Right cardiac atrium (tissue), 5 donors: ENCODE measurements at places on chromosomes 1 and 21. TPM values are rescaled to one million over a fixed set of nuclear protein-coding genes. Genes with fewer than 3 reads are reported as not detected.

DNA sequence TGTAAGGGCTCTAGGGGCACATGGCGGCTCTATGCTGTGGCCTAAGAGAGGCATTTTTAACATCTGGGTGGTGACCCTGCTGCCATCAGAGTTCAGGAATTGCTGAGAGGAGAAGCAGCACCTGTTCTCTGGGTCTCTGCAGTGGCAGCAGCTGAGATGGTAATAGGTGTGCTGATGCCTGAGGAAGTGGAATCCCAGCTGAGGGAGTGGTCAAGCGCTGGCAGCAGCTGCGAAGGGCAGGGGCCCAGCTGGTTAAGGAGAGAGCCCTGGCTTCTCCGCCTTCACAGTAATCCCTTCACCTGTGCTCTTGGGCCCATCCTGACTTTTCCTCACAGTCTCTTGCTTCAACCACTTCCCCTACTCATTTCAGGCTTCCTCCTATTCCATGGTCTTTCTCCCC lies 39.8 kb downstream of the GJA5 start:
- no peak for DNase-seq

Gene TMEM269
- total RNA-seq: not detected

Gene NEXN
- 209 TPM for total RNA-seq

Gene GADD45A
- 18.1 TPM for total RNA-seq

DNA sequence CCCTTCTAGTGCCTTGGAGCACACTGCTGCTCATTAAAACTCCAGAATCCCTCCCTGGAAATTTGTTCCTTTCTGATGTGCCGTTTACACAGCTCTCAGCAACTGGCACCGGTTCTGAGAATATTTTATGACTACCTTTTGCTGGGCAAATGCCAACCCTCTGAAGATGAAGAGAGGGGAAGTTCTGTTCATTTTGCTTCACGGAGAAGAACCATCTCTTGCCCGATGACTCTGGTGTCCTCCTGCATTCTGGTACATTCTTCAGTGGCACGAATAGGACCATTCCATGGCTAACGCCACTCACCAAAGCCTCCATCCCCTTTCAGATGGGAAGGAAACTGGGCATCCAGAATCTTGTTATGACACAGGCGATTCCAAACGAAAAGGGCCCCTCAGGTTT lies 96.2 kb upstream of the SIM2 start:
- no peak for DNase-seq

DNA sequence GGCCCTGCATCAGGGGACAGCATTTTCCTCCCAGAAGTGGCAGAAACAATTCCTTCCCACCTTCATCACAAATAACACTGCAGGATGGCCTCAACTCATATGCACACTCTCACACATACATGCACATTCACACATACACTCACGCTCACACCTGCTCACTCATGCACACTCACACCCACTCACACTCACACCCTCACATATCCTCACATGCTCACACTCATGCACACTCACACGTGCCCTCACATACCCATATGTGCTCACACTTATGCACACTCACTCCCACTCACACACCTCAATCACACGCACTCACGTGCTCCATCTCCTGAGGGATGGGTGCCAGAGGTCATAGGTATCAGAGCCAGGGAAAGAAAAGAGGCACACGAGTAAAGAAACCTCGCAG lies 77.1 kb downstream of the NFASC start:
- DNase-seq: no peak

Gene AMY1A
- total RNA-seq: not detected

- no peak for DNase-seq
Observed at GRCh38 chr1:212104586-212105325, 69.2 kb downstream of the DTL start.

Gene HAO2
- not detected for total RNA-seq

Gene DCDC2B
- not detected for total RNA-seq

- no peak for DNase-seq
Observed at GRCh38 chr1:54497338-54497737, 50.7 kb upstream of the ACOT11 start.

DNA sequence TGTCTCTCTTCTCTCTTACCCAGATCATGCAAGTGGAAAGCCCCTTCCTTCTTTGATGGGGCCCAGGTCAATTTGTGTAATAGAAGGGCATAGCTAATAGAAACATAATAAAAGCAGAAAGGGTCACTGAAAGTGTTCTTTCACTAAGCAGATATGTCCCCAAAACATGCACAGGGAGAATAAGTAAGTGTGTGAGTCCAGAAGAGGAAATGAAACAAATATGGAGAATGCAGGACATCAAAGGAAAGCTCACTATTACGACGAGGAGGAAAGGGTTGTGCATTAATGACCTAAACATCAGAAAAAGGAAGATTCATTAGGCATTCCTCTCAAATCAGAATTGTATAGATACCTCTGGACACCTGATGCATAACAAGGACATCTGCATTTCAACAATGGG lies 81.4 kb upstream of the SMYD2 start:
- DNase-seq: no peak

Gene SMCP
- not detected for total RNA-seq

- DNase-seq: peak; percentile 87
Observed at GRCh38 chr1:12556368-12556930, 61.6 kb downstream of the DHRS3 start.

Gene TMPRSS15
- total RNA-seq: not detected

GRCh38 chr21:41965045-41965444 lies 11.2 kb upstream of the C2CD2 start:
- DNase-seq: no peak

Gene IFI44L
- 12.8 TPM for total RNA-seq

DNA sequence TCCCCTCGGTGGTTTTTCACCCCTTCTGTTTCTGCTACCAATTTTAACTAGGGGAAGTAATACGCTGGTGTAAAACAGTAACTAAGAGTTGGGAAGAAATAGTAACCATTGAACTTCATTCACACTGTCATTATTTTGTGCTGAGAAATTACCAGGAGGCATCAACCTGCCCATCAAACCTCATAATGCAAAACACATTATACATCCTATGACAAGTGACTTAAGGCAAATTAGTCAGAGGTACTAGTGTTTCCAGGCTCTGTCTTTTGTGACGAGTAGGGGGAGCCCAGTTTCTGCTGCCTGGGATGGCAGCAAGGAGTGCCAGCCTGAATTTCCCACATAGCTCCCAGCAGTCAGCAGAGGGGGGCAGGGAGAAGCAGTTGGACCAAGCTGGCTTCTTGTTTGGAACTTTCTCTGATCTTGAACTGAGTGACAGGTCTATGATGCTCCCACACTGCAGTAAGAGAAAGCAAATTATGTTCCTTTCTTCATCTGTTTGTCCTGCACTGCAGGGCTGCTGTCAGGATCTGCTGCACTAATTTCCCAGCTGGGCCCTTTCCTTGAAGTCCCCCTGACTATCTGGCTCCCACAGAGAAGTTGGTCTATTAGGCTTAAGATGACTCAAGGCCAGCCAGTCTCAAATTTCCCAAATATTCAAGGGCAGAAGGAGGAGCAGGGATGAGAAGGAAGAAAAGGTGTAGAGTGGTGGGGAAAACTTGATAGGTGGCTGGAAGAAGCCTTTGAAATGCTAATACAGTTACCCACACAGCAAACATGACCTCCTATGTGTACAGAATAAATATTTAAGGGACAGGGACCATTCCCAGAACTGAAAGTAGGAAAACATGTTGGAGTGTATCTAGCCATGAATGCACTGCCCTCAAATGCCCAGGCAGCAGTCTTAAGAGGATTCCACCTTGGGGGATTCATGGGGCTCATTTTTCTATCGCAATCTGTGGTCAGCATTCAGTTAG lies 322.8 kb downstream of the SEC16B start:
- no peak for DNase-seq

GRCh38 chr1:59025898-59026426 lies 242.1 kb upstream of the JUN start:
- DNase-seq: no peak

Gene JAK1
- 87.0 TPM for total RNA-seq

DNA sequence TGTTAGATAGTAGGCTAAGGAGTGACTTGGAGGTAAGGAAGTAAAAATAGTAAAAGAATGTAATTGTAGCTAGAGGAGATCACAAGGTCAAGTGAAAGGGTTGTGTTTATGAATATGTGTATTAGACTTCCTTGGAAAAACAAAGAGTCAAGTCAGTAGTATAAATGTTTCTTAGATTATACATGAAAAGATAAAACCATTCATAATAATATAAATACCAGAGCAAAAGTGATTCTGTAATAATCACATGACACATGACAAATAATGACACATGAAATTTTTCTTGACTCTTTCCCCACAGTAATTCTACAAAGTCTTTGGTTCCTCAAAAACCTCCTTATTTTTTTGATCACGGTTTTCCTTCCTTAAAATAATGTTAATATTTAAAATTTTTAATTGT lies 56.4 kb downstream of the IVNS1ABP start:
- no peak for DNase-seq

Gene CDC7
- 1.2 TPM for total RNA-seq

Gene TCHH
- 0.11 TPM for total RNA-seq

DNA sequence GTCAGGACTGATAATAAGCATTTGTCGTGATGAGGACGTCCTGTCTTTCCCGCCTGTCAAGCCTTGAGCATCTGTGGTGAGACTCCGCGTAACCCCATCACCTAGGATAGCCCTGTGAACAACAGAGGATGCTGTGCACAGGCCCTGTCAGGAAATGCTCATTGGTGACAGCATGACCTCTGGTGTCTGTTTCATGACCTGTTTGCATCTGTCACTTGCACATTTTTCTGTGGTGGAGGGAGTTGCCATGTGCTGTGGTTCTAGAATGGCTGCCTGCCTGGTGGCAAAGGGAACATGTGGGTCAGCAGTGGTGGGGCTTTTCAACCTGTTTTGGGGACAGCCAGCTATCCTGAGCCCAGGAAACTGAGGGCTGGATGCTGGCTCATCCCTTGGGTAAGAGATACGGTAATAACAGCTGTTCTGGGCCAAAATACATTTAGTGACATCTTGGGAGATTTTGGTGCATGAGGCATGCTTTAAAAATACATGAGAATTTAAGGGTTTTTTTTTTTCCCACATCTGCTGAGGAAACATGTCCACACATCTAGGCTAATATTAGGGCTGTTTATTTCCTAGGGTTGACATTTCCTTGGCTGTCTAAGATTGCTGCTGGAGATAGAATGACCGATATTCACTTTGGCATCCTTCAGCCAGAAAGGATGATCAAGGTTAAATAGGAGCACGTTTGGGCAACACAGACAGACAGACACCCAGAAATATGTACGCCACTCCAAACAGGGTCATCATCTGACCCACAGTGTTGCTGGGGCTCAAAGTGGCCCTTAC lies 52.9 kb downstream of the KCNC4 start:
- no peak for DNase-seq

DNA sequence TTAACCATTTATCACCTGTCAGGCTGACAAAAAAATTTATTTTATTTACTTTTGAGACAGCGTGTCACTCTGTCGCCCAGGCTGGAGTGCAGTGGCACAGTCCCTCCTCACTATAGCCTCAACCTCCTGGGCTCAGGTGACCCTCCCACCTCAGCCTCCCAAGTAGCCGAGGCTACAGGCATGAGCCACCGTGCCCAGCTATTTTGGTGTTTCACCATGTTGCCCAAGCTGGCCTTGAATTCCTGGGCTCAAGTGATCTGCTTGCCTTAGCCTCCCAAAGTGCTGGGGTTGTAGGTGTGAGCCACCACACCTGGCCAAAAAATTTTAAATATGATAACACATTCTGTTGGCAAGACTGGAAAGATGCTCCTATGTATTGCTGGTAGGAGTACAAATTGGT lies 11.1 kb downstream of the IPO9 start:
- DNase-seq: no peak

DNA sequence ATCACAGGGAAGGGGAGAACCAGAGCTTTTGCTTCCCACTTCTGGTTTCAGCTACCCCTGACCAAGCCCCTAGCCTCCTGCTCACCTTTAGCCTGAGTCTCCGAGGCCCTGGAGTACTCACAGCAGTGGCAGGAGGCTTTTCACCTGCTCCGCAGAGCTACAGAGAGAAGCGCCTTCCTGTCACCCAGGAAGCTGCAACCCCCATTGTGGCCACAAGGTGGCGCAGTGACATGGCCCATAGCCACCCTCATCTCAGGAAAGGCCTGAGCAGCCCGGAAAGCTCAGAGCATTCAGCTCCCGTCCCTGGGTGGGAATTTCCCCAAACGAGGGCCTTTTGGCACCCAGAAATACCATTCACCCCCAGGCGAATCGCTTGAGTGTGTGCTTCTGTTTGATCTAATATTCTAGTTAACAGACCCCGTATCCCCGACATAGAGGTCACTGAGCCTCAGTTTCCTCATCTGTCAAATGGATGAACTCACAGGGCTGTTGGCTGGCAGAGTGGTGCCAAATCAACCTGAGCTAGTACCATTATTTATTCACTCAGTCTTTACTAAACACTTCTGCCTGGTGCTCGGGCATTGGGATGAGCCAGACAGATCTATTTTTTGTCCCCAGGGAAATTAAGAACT lies 25.3 kb downstream of the A3GALT2 start:
- peak; percentile 93 for DNase-seq

DNA sequence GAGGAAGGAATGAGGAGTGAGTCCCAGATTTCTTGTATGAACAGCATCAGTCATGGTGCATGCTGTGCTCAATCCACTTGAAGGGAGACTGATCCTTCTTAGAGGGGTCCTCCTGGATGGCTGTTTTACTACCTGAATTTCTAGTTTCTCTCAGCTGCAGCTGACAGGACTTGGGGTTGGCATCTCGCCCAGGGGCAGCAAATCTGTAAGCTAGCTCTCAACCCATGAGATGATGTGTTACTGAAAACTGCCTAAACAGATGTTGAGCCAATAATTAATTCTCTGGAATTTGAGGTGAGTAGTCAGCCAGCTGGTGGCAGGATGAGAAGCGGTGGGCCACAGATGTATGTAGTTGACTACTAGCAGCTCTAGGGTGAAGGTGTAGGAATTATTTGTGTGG lies 19.6 kb downstream of the BACH1 start:
- DNase-seq: peak; percentile 57

Gene MAB21L3
- not detected for total RNA-seq

DNA sequence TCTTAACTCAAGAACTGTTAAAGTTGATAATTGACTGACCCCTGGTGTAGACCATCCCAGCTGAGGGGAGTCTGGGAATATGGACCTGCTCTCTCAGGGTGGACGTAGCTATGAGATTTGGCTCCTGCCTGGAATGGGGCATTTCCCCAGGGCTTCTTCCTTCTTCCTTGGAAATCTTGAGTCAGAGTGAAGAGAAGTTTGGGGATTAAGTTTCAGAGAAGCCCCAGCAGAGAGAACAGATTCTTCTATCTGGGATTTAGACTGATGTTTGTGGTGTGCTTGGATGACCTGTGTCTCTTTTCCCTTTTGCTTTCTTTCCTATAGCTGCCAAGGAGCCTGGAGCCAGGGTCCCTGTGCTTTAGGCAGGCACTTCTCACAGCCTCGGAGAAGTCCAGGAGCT lies 13.2 kb downstream of the AKR1A1 start:
- no peak for DNase-seq

DNA sequence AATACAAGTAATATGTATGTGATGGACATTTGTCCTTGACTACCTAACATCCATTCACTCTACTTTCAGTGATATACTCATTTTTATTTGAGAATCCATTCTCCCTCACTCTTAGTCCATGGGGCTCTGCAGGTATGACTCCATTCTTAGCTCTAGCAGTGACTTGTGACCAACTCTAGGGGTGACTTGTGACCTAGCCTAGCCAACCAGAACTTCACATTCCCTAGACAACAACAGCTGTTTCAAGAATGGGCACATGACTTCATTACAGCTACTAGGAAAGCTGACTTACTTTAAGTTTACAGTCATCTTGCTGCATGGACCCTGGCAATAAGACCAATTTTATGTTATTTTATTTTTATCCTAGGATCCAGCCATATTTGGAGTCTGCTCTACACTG lies 23.6 kb upstream of the DDX59 start:
- no peak for DNase-seq
